ENCODE measurements at places on chromosomes 13 and 19.

- DNase-seq = peak; percentile 70
Measured at GRCh38 chr13:30241532-30241931, 65.8 kb downstream of the KATNAL1 start.

DNA sequence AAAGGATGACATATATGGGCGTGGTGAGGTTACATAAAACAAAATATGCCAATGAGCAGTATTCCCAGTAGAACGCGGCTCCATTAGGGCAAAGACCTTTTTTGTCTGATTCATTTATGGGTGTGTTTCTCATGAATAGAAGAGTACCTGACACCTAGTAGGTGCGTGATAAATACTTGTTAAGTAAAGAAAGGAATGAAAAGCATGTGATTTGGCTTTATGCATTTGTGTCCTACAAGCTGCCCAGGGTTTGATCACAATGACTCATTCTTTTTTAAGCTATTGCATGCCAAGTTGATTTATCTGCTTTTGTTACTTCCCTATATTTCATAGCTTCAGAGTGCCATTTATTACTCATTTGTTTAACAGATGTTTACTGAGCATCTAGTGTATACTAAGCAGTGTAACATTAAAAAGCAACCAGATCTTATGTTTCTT lies 19.1 kb upstream of the KCTD4 start:
- no peak for DNase-seq

DNA sequence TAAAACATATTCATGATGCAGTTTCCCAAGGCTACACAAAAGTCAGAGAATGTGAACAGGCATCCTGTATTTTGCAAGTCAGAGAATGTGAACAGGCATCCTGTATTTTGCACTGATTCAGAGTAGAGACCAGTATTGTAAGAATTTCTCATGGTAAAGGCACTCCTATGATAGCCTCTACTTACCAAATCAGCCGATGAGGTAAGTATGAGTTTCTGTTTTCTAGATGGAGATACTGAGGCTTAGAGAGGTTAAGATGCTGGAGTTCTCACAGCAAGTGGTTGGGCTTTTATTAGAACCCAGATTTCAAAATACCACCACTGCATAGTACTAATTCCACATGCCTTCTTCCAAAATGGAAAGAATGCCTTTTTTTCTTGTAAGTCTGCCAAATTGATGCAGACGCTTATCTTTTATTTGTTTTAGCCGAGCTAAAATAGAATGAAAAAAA lies 12.3 kb downstream of the TPT1 start:
- DNase-seq = no peak

GRCh38 chr19:53002479-53002878 lies 11.2 kb upstream of the ERVV-1 start:
- no peak for DNase-seq

DNA sequence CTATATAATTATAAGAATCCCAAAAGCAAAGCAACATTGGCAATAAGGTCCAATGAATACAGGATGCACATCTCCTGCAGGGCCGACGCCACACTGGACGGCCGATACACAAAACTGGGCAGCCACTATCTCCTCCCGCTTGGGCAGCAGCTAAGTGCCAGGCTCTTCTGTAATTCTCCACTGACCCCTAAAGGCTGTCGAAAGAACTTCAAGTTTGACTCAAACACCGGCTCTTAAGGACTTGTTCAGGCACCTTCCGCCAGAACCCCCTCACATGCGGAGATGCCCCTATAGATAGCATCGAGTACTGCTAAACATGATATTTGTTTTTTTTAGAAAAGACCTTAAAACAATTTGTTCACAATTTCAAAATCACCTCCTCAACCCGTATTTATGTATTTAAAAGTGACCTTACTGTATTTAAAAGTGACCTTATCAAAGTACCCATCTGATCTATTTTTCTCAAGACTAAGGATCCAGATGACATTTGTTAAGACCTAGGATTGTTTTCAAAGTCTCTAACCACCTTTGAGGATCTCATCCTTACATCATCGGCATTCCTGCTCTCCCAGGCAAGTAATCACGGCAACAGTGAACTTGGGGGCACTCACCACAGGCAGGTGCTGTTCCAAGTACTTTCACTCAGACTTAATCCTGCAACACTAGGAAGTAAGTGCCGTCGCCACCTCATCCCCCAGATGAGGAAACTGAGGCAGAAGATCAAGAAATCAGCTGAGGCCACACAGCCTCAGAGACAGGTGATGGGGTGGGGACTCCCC lies 77.8 kb downstream of the TUBGCP3 start:
- DNase-seq = peak; percentile 44

DNA sequence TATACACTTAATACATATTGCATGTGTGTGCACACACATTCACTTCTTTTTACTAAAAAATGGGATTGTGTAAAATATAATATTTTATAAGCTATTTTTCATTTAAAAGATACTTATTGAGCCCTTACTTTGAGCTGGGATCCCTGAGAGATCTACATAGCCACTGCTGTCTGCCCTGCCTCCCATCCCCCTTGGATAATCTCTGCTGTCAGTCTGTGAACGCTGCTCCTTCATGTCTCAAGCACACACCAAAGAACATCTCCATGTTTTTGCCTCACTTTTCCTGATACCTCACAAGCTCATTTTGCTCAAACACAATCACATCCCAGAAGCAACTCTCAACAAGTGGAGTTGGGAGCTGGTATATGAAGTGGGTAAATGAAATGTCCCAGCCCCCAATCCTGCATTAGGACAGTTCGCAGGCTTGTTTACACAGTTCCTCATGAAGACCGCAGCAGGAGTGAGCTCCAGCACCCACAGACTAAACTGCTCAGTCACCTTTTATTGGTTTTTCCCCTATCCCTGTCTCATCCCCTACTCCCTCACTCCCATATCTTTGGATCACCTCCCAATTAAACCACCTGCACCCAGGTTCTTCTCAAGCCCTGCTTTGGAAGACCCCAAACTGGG lies 108.3 kb upstream of the FRY start:
- no peak for DNase-seq

DNA sequence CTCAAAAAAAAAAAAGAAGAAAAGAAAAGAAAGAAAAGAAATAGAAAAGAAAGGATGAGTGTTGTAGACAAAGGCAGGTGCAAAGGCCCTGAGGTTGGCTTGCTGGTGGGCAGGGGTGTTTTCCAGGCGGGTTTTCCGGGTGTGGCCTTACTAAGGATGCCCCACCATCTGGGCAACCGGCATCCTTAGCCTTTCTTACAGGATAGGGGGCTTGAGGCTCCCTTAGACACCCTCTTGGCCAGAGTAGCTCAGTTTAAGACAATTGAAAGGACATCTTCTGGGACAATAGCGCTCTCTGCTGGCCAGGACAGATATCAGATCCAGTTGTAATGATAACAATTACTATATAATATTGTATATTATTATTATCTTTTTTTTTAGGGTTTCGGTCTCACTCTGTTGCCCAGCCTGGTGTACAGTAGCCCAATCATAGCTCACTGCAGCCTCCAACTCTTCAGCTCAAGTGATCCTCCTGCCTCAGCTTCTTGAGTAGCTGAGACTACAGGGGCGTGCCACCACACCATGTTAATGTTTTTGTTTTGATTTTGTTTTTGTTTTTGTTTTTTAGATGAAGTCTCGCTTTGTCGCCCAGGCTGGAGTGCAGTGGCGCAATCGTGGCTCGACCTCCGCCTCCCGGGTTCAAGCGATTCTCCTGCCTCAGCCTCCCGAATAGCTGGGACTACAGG lies 1.4 kb upstream of the QTRT1 start:
- DNase-seq = no peak

GRCh38 chr19:34725400-34725799 lies 8.6 kb upstream of the ZNF181 start:
- no peak for DNase-seq

DNA sequence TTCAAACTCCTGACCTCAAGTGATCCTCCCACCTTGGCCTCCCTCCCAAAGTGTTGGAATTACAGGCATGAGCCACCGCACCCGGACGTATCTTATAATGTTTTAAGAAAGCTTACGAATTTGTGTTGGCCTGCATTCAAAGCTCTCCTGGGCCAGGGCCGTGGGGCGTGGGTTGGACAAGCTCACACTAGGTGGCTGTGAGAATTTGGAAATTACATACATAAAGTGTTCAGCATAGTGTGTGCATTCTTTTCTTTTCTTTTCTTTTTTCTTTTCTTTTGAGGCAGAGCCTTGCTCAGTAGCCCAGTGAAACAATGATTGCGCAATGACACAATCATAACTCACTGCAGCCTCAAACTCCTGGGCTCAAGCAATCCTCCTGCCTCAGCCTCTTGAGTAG lies 2.6 kb downstream of the ZSWIM4 start:
- DNase-seq = no peak

- DNase-seq = no peak
Measured at GRCh38 chr19:29269641-29270040, 56.7 kb upstream of the UQCRFS1 start.

DNA sequence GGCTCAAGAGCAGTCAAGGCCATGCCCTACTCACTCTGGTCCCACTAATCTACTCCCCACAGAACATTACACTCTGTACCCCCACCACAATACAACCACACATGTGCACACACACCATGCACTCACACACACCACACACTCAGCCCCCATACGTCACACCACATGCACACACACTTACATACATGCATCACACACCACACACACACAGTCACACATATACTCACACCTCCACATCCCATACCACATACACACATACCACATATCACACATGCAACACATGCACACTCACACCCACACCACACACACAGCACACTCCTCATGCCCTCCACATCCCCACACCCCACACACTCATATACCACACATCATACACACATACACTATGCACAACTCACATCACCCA lies 67.6 kb downstream of the RASL11A start:
- DNase-seq = no peak

GRCh38 chr13:81658598-81659370 lies 1317.9 kb upstream of the SPRY2 start:
- DNase-seq = no peak

DNA sequence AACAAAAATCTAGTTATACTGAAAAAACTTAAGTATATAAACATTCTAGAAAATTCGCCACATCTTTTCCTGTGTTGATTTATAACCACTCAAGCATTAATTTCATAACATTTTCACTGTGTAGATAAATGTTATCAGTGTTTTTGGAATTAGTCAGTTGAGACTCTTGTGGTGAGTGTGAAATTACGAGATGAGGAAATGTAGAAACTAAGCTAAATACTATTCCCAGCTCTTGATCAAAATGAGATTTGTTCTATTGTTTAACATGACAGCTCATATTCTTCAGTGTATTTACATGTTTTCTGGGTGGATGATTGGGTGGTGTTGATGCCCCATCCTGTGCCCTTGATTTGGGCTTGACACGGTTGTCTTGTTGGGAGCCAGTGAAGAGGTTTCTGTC lies 406.8 kb downstream of the DACH1 start:
- no peak for DNase-seq
